ENCODE measurements at places on chromosomes 7 and 10. TPM values are rescaled to one million over a fixed set of nuclear protein-coding genes. Genes with fewer than 3 reads are reported as not detected.

Gene PROSER2
- 3.7 TPM for polyA plus RNA-seq

GRCh38 chr10:125005312-125006187, 63.6 kb downstream of the ZRANB1 start:
- no peak overlapping the region for H3K4me3 ChIP-seq
- peaks cover 18% of the 10 kb centered on the region for H3K4me1 ChIP-seq
- H3K27ac ChIP-seq, result 0 out of 2 replicates have a peak overlapping the region, but pooled peaks have one; percentile 59

- H3K27ac ChIP-seq, result 0 out of 2 replicates have a peak overlapping the region, but pooled peaks have one; percentile 2
- no peaks in the 10 kb centered on the region for H3K36me3 ChIP-seq
- H3K4me3 ChIP-seq, result peak overlapping the region; percentile 21
- DNase-seq, result peak; percentile 59
- no peaks in the 10 kb centered on the region for H3K27me3 ChIP-seq
Measured at GRCh38 chr7:83610649-83611304, 38.2 kb downstream of the SEMA3E start.

DNA sequence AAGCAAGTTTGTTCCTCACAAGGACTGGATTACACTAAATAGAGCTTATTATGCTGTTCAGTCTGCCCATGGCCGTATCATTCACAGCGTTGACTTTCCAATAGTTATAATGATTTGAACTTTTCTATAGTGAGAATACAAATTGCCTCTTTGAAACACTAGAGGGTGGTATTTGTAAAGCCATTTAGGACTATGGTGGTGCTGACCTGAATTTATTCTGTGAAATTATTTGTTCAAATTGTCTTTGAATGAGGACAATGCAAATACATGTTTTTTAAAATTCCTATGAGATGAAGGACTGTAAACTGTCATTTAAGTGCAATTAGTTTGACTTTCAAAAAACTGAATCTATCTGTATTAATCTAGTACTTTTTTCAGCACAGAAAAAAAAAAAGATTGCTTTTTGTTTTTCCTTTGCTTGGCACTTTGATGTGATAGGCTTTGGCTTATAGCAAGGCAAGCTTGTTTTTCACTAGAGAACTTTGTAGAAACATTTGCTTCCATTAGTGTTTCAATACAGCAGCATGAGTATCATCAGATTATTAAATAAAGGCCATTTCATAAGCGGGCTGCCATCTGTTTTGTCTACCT, 122.7 kb upstream of the TMEM229A start:
- H3K27ac ChIP-seq, result no peak overlapping the region
- H3K4me1 ChIP-seq, result no peaks in the 10 kb centered on the region
- H3K4me3 ChIP-seq, result no peak overlapping the region
- no peaks in the 10 kb centered on the region for H3K36me3 ChIP-seq
- H3K27me3 ChIP-seq, result no peaks in the 10 kb centered on the region
- DNase-seq, result peak; percentile 58

- H3K4me3 ChIP-seq, result no peak overlapping the region
- H3K36me3 ChIP-seq, result 0 out of 2 replicates have a peak, but pooled peaks cover 3% of the 10 kb centered on the region
- peaks cover 14% of the 10 kb centered on the region for H3K4me1 ChIP-seq
- no peak for DNase-seq
- H3K27me3 ChIP-seq, result no peaks in the 10 kb centered on the region
- H3K27ac ChIP-seq, result no peak overlapping the region
Measured at GRCh38 chr10:69815104-69815503, 13.4 kb downstream of the COL13A1 start.

Gene LRRN3
- polyA plus RNA-seq, result 0.31 TPM

Gene GALNT17
- polyA plus RNA-seq, result 11.5 TPM

Gene ZNF107
- polyA plus RNA-seq, result 12.5 TPM

Gene NPFFR1
- polyA plus RNA-seq, result 0.05 TPM

- H3K27me3 ChIP-seq, result no peaks in the 10 kb centered on the region
- no peaks in the 10 kb centered on the region for H3K4me1 ChIP-seq
- no peak overlapping the region for H3K27ac ChIP-seq
- DNase-seq, result no peak
- H3K4me3 ChIP-seq, result no peak overlapping the region
Measured at GRCh38 chr10:119526149-119526548, 16.4 kb downstream of the RGS10 start.

DNA sequence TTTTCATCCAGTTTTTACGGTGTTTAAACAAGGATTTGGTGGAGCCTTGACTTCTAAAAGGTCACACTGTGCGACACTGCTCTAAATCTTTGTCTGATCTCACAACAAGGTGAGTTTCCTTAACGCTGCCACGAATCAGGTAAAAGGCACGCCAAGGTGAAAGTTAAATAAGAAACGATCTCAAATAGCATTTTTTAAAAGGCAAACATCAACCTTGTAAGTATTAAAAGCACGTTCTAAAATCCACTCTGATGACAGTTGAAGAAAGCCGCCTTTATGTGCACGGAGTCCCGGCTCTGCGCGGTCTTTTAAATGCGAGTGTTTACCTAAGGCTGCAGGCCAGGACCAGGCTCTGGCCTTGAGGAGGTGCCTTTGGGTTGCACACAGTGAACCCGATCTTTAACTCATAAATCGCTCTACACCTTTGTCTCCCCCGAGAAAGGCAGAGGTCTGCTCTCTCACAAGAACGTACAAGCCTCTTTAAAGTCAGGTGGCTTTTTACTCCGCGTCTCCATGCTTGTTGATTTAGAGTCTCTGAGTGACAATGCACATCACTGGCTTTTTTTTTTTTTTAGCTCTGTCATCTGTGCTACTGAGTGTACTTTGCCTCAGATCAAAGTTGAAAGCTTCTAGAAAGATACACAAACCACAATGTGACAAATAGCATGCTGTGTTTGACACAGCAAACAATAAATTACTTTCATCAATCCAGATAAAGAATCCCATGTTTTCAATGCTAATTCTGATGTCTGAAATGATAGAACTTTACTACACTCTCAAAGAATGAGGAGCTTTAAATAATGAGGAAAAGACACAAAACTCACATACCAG, 25.9 kb upstream of the RNF32 start:
- DNase-seq, result no peak
- H3K27me3 ChIP-seq, result peaks cover 30% of the 10 kb centered on the region
- no peak overlapping the region for H3K4me3 ChIP-seq

Gene TRAPPC14
- polyA plus RNA-seq, result 9.3 TPM

Data from GM23338 (cell line).